ENCODE measurements at places on chromosomes 1 and 21.

- DNase-seq, result no peak
Measured at GRCh38 chr1:52400131-52400530, 4.1 kb downstream of the ORC1 start.

DNA sequence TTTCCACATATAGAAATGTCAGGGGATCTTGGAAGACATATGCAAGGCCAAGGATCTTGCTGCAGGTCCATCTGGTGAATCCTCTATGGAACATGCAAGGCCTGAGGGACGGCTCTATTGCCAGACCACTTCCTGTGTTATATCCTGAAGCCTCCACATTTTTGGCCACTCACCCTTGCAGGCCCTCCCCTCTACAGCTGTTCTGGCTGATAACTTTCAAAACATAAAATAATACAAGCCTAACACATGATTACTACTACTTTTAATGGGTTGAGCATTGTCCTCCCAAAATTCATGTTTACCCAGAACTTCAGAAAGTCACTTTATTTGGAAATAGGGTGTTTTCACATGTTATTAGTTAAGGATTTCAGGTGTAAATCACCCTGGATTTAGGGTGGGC, 18.5 kb upstream of the LYPLAL1 start:
- DNase-seq, result no peak

- DNase-seq, result no peak
Measured at GRCh38 chr1:195956845-195957244, 651.4 kb downstream of the KCNT2 start.

- DNase-seq, result no peak
Measured at GRCh38 chr1:110336300-110337039, 2.7 kb upstream of the RBM15 start.

GRCh38 chr21:45277101-45278045, 10.3 kb downstream of the POFUT2 start:
- no peak for DNase-seq

DNA sequence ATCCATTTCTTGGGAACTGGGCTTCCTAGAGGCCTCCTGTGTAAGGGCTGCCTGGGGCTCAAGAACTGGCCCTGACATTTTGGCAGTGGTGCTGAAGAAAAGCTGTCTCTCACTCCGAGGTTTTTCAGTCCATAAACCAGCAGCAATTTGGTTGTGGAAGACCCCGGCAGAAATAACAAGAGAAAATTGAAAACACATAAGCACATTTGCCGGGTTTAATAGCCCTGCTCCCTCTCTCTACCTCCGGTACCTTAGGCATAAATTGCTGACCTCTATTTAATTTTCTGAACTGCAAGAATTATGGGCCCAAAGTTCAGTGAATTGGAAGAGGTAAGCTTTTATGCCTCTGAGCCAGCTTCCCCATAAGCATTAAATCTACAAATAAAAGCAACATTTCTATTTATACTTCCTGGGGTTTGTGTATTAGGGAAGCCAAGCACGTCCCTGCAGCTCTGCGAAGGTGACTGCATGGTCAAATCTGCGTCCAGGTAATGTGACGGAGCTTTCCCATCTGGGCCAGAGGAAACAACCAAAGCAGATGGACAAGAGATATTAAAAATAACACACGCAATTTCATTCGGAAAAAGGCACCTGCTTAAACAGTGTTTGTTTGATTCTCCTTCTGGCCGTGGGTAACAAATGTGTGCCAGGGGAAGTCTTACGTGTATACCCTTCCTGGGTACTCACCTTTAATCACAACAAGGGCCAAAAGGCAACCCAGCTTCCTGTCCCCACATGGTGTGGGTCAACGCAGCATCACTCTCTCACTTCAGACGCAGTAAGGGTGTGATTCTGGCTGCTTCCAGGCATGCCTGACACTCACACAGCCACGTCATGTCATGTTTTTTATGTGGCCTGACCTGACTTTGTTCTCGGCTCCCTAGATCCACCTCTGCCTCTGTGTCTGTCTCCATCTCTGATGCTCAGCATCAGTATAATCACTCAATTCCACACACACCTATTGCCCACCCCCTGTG, 69.2 kb downstream of the PAPPA2 start:
- DNase-seq, result no peak

- no peak for DNase-seq
Measured at GRCh38 chr1:219340796-219341195, 167.1 kb downstream of the LYPLAL1 start.

- DNase-seq, result no peak
Measured at GRCh38 chr21:23522751-23523150, 2084.5 kb downstream of the MRPL39 start.

DNA sequence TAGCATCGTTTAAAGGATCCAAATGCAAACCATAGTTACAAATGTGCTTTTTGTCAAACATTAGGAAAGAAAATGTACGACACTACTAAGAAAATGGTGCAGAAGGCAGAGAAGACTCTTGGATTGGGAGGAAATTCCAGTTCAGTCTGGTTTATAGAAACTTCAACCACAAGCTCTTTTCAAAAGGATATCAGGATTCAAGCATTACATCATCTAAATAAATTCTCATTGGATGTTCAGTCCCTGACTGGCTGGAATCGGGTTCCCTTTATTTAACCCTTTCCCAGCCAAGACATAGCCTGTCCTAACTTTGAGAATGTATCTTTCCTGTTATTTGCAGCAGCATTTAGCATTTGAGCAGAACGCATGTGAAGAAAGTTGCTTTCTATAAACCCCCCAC, 184.6 kb downstream of the LMO4 start:
- DNase-seq, result no peak

Data from NCI-H1092 (cell line).